ENCODE measurements at places on chromosomes 2 and 18.
A peak's percentile ranks its signal among the peaks of the same experiment; 100 is the strongest.

- peak; percentile 58 for DNase-seq
These were observed 90.3 kb downstream of the RBMS1 start for GRCh38 chr2:160402997-160403979.

- no peak for DNase-seq
These were observed 68.6 kb downstream of the ZBTB7C start for GRCh38 chr18:48340560-48340959.

DNA sequence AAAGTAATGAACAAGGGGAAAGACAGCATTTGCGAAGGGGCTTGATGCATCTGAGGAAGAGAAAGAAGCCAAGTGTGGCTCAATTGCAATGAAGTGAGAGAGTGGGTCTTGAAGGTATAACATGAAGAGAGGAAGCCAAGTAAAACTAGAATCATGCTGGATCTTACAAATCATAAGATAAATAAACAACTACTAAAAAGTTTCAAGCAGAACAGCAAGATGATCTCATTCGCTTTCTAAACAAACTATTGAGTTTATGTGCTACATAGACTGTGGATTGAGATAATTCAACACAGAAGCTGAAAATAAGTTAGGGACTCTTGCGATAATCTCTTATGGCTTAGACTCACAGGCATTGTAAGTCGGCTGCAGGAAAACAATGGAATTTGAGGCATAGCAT is 1310.5 kb upstream of the NRXN1 start:
- DNase-seq = no peak

- DNase-seq = peak; percentile 35
These were observed 1.2 kb downstream of the REV1 start for GRCh38 chr2:99488539-99489062.

GRCh38 chr2:210337159-210337558 is 22.2 kb upstream of the MYL1 start:
- DNase-seq = no peak

- DNase-seq = no peak
These were observed 34.2 kb downstream of the TRAPPC12 start for GRCh38 chr2:3413697-3414096.

GRCh38 chr2:20035955-20036666 is 15.3 kb downstream of the LAPTM4A start:
- no peak for DNase-seq

DNA sequence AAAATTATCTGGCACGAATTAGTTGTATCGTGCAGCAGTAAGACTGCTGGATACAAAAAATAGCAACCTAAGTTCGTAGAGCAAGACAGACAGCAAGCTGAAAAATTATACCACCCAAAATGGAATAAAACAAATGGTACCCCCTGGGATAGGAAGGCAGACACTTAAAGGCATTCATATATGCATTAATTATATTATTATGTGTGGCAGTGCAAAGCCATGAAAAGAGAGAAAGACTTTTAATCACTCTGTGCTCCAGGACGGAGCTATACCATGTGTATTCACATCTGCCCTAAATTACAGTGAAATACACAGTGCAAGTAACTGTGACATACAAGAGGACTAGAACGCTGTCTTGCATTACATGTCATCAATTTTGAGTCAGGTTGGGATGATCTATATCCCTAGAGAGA is 235.9 kb downstream of the GULP1 start:
- DNase-seq = no peak

- no peak for DNase-seq
These were observed 205.0 kb downstream of the UXS1 start for GRCh38 chr2:105989070-105989469.

GRCh38 chr2:240991378-240992263 is 6.8 kb upstream of the SNED1 start:
- DNase-seq = peak; percentile 96

DNA sequence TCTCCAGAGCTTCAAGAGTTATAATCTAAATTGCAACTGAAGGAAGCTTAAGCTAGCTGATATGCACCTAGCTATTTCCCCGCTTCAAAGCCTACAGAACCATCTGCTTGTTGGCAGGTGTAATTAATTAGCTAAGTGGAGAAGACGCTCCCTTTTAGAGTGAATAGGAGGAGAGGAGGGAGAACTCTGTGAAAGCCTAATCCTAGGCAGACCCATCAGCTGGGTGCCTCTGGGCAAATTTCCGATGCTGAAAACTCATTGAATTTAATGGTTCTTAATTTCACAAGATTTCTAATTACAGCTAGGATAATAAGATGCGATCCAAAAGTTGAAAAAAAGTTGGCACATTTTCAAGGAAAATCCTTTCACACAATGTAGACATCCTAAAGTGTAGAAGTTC is 735.9 kb downstream of the ERBB4 start:
- DNase-seq = no peak

DNA sequence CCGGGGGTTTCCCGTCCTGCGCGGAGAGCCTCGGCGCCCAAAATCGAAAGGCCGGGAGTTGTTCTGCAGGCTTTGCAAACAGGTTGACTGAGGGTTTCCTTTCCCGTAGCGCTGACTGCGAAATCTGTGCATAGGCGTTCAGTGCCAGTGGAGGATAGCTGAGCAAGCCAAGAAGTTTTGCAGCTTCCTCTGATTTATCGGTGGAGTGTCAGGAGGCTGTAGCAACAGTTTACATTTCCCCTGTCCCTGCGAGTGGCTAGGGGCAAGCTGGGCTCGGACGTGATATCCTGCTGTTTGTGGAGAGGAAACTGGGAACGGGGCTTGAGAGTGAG is 694 bp downstream of the THSD7B start:
- no peak for DNase-seq

DNA sequence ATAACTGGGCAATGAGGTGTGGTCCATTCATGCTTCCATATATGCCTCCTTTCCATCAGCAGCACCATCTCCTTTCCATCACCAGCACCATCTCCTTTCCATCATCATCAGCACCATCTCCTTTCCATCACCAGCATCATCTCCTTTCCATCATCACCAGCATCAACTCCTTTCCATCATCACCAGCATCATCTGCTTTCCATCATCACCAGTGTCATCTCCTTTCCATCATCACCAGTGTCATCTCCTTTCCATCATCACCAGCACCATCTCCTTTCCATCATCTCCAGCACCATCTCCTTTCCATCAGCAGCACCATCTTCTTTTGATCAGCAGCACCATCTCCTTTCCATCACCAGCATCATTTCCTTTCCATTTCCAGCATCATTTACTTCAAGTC is 297.5 kb upstream of the SPHKAP start:
- no peak for DNase-seq

DNA sequence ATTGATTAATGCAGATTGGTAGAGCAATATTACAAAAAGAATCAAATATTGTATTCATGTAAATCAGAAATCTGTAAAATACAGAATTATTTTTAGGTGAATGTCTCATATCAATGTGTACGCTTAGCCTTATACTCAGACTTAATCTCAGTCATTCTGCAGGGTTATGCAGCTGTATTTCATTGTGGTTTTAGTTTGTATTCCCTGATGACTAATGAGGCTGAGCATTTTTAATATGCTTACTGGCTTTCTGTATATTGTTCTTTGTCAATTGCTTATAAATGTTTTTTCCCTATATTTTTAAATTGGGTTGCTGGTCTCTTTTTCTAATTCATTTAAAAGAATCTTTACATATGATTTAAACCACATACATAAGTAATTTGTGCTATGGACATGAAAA is 50.1 kb downstream of the CDH19 start:
- DNase-seq = peak; percentile 30

GRCh38 chr2:85394261-85394681 is 15.9 kb downstream of the CAPG start:
- peak; percentile 28 for DNase-seq

DNA sequence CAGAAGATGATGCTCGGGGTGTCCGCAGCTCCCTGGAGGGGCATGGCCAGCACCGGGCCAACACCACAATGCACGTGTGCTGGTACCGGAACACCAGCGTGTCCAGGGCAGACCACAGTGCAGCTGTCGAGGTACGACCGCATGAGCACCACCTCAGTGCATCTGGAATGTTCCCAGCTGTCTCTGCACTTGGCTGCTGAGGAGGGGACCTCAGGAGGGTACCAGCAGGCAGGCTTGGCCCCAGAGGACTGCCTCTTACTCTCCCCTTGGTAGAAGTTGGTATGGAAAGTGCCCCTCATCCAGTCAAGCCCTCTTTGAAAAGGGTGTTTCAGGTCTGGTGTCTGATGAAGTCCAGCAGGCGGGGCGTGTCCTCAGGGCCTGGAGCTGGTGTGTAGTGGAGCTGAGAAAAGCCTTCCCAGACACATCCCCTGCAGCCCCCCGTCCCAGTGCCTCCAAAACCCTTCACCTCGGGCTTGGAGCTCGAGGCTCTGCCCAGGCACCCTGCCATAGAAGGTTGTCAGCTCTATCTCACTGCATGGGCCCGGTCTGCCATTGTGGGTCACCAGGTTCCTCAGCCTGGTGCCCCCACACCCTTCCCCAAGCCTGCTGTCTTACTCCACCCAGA is 16.7 kb downstream of the STK25 start:
- DNase-seq = no peak

GRCh38 chr2:16475986-16476567 is 189.6 kb downstream of the CYRIA start:
- DNase-seq = no peak

- no peak for DNase-seq
These were observed 152.9 kb downstream of the SP3 start for GRCh38 chr2:173812321-173812720.

DNA sequence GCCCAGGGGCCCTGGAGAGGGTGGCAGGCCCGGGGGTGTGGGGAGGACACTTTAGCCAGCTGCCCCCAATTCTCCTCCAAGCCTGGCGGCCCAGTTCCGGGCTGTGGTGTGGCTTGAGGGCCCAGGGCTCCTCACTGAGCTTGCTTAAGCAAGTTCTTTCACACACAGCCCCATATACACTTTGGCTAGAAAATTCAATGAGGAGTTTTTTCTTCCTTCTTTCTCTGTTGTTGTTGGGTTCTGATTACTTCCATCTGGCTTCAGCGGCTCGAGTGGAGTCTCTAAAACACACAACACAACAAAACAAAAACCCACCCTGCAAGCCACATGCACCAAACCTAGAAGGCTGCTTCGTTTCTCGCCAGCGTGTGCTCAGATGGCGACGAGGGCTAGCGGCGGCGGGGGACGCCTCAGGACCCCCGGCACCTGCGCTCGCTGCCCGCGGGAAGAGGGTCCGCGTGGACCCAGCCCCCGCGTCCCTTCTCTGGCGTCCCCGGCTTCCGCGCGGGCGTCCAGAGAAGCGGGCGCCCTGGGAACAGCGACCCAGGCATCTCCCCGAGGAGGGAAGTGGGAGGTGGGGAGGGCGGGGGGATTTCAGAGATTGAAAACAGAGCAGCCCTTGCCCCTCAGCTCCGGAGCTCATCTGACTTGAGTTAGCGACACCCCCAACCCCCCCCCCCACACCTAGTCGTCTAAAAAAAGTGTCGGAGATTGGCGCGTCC is 577 bp upstream of the GLI2 start:
- peak; percentile 35 for DNase-seq

- no peak for DNase-seq
These were observed 235.9 kb downstream of the SETBP1 start for GRCh38 chr18:44916429-44917207.

GRCh38 chr2:48694149-48694548 is 61.4 kb downstream of the LHCGR start:
- DNase-seq = peak; percentile 85

GRCh38 chr2:55718165-55719008 is 24.7 kb upstream of the PNPT1 start:
- peak; percentile 85 for DNase-seq

GRCh38 chr2:33219850-33220275 is 256.6 kb upstream of the RASGRP3 start:
- no peak for DNase-seq

- DNase-seq = peak; percentile 7
These were observed 101.8 kb upstream of the HDAC4 start for GRCh38 chr2:239502430-239503186.

- DNase-seq = no peak
These were observed 22.6 kb upstream of the PROKR1 start for GRCh38 chr2:68620772-68621171.

- DNase-seq = no peak
These were observed 10.7 kb downstream of the KIF1A start for GRCh38 chr2:240809276-240809675.
